ENCODE measurements at places on chromosomes 2 and 18. TPM values are rescaled to one million over a fixed set of nuclear protein-coding genes. Genes with fewer than 3 reads are reported as not detected.

CCDC85A gene
- total RNA-seq = 0.05 TPM

DNA sequence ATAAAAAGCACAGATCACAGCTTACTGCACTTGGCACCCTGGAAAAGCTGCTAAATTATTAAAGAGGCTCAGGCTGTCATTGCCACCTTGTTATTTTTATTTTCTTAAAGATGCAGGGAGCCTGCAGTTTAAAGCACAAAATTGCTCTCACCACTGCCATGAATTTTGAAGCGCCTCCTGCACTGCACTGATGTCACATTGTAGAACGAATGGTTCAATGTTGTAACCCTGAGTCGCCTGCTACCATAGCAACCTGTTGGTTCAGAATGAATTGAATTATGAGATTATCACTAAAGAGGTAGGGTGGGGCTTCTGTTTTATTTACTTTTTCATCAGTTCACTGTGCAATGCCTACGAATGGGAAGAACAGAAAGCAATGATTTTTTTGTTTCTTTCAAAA is 16.5 kb downstream of the SCG2 start:
- no peak for DNase-seq

C2orf49 gene
- total RNA-seq = 20.0 TPM

DNA sequence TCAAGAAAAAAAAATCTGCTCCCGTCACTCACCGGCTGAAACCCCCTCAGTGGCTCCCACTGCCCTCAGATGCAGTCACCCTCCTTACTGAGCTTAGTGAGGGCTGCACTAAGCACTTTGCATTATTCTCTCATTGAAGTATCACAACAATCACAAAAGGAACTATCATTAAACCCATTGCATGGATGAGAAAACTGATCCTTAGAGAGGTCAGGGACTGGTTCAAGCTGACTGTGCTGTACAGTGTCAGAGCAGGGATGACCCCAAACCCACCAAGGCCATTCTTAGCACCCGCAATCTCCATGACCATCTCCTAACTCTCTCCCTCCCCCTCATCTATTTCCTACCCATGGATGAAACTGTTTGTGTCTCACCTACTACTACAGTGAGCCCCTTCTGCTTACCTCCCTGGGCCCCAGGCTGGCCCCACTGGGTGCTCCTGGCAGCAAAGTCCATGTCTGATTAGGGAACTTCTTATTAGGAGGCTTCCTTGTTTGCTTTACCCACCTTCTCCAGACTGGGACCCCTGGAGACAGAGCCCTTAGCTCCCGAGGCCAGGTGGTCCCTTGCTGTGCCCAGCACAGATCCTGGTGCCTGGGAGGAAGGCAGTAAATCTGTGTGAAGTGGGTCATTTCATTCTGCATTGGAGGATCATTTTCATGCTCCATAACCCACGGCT is 139.3 kb upstream of the ID2 start:
- DNase-seq = no peak

DNA sequence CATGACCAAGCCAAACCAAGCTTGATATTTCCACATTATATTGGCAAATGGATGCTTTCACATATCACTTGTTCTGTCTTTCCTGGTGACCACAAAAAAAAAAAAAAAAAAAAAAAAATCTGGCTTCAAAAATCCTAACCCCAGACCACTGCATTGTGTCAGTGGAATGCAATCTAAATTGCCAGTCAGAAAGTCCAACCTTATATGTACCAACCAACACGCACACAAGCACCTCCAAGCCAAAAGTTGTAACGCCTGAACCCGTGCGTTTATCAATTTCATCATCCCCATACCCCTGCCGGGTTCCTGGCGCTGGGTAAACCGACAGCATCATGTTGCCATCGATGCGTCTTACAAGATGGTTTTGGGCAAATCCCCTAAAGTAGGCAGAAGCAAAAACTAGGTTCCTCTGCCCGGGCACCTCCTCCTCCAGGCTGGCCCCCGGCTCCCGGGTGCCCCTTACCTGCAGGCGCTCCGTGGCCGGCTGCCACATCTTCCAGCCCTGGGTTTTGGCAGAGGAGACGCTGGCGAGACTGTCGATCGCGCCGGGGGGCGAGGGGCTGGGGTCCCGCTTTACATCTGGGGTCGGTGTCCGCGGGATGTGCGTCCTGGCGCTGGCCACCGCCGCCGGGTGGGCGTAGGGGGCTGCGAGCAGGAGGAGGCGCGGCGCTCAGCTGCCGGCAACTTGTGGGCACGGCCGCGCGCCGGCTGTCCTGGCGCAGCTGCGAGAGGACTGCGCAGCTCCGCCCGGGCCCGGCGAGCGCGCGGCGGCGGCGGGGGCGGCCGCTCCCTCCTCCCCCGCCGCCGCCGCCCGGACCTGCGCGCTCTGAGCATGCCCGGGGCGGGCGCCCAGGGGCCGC is at the start of gene PID1:
Gene PID1 (minus strand): TSS at position 737 of the 860 bp plus-strand sequence. CDS start 244 bp downstream, at position 493.
- no peak for DNase-seq

COA5 gene
- 20.6 TPM for total RNA-seq

- no peak for DNase-seq
Observed at GRCh38 chr2:143808166-143808565, 678.9 kb downstream of the ARHGAP15 start.

- DNase-seq = no peak
Observed at GRCh38 chr2:241545106-241545505, 13.4 kb upstream of the BOK start.

DNA sequence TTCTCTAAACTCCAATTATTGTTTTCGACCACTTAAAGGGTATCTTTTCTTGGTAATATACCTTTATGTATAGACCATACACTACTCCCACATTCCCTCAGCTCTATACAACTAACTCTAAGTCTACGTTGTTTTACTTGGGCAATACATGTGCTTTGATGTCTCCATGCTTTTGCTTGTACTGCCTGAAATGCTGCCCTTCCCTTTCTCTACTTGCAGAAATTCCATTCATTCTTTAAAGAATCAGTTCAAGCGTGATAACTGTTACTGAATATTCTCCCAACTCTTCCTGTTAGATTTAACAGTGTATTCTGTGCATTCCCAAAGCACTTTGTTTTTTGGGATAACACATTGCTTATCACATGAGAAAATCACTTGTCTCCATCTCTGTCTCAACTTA is 157.0 kb upstream of the AQP4 start:
- DNase-seq = no peak

DNA sequence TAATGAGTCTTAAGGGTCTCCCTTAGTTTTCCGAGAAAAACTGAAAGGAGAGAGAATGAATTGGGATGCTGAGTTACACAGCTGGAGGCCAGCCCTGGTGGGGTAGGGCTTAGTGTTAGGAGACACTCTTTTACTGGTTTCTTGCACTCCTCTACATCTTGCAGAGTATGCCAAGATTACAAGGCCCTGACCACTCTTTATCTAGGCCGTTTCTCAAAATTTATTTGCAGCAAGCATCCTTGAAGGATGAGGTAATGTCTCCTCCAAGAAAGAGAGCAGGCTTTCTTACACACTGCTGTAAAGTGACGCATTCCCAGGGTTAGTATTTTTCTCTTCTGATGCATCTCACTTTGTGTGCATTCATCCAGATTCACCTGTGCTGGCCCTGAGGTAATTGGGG is 166.2 kb downstream of the TDRD15 start:
- DNase-seq = no peak

DNA sequence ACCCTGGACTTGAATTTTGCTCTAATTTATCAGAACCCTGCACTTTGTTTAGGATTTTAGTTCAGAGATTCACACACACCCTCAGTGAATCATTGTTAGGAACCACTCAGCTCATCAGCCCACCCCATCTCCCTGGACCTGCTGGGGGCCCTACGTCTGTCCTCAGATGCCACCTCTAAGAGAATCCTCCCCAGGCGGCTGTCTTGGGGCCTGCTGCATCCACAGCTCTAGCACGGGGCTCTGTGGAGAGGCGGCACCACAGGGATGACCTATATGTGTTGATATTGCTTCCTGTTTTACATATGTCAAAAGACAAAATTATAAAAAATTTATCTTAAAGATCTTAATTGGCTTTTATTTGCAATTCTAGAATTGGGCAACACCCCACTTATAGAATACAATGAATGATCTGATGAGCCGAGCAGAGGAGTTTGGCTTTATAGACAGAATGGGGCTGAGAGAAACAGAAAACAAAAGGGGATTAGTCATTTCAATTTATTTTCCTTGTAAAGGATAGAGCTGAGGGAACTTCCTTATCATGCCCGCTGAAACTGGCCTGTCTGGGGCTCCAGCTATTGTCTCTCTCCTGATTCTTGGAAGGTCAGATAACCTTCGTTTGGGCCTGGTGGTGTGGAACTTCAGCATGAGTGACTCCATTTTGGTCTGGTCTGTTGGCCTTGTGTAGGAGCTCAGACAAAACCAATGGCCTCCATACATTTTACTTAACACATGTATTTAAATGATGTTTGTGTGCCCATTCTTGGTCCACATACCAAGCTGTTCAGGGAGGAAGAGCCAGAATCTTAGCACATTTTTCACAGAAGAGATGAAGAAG is 1.4 kb downstream of the MYO7B start:
- DNase-seq = no peak

- no peak for DNase-seq
Observed at GRCh38 chr18:44824884-44825283, 144.2 kb downstream of the SETBP1 start.

- DNase-seq = no peak
Observed at GRCh38 chr2:126913329-126913728, 14.6 kb downstream of the TEX51 start.

CLEC4F gene
- not detected for total RNA-seq

MYL1 gene
- total RNA-seq = not detected

- DNase-seq = no peak
Observed at GRCh38 chr2:64730551-64731262, 77.0 kb upstream of the SERTAD2 start.

DNA sequence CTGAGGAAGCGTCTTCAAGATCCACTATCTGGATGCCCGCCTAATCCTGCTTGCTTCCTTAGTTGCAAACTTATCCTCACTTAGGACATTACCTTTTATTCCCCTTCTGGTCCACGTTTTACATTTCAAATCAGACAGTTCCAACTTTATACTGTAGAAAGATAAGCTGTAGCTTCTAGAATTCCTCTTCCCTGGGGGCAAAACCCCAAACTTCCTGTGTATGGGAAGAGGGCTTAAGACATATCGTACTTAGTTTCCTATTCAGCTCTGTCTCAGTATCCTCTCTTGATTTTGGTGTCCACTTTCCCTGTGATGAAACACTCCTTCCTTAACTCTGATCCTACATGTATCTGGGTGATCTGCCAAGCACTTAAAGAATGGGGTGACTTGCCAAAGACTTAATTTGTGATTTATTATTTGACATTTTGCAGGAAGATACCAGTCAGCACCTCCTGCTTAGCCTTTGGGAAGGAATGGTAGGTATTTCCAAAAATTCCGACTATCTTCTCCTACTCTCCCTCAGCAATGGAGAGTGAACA is 245.2 kb downstream of the CDCA7 start:
- no peak for DNase-seq

PPP1R1C gene
- 2.6 TPM for total RNA-seq

DNA sequence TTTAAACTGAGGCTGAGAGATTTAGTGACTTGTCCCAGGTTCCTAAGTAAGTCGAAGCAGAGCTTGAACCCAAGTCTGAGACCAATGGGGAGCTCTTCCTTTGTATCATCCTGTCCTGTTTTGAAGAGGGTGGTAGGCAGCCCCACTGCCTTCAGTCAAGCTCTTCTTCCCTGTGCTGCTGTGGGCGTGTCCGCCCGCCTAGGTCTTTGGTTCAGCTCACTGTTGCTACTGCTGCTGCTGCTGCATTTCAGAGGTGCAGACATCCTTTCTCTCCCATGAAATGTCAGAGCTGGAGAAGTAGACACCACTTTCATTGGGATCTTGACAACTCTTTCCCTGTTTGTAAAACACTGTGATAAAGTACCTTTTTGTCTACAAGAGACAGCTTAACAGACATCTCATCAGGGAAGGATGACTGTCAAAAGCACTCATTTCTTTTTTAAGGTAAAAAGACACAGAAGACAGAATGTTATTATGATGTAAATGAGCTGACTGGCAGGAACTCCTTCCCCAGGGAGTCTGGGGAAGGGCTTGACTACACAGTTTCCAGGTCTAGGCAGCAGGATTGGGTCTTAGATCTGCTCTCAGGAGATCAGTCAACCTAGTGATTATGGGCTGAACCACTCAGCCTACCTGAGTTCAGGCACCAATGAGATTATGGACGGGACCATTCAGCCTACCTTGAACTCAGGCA is 91.7 kb upstream of the TRIB2 start:
- no peak for DNase-seq

- no peak for DNase-seq
Observed at GRCh38 chr2:17461087-17461475, 57.2 kb downstream of the RAD51AP2 start.

NPPC gene
- total RNA-seq = 1.1 TPM

Data from Panc1 (cell line).